ENCODE measurements at places on chromosomes 7 and 10. TPM values are rescaled to one million over a fixed set of nuclear protein-coding genes. Genes with fewer than 3 reads are reported as not detected.

Gene IL6
- not detected for total RNA-seq

Gene HGF
- 1.1 TPM for total RNA-seq

Gene PDZD7
- 2.3 TPM for total RNA-seq

Gene FAM180A
- not detected for total RNA-seq

DNA sequence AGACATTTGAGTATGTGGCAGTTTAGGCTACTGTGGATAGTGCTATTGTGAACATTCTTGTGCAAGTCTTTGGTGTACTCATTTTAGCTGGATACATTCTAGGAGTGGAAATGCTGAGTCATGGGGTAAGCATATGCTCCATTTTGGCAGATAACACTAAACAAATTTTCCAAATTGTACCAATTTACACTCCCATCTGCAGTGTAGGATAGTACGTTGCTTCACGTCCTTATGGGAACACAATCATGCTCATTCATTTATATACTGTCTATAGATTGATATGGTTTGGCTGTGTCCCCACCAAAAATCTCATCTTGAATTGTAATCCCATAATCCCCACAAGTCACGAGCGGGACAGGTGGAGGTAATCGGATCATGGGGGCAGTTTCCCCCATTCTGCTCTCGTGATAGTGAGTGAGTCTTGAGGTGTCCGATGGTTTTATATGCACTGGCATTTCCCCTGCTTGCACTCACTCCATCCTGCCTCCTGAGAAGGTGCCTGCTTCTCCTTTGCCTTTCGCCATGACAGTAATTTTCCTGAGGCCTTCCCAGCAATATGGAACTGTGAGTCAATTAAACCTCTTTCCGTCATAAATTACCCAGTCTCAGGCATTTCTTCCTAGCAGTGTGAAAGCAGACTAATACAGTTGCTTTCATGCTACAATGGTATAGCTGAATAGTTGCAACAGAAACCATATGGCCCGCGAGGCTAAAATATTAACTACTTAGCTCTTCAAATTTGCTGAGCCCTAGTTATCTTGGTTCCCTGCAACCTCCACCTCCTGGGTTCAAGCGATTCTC is 25.6 kb downstream of the RNF216 start:
- DNase-seq = no peak

DNA sequence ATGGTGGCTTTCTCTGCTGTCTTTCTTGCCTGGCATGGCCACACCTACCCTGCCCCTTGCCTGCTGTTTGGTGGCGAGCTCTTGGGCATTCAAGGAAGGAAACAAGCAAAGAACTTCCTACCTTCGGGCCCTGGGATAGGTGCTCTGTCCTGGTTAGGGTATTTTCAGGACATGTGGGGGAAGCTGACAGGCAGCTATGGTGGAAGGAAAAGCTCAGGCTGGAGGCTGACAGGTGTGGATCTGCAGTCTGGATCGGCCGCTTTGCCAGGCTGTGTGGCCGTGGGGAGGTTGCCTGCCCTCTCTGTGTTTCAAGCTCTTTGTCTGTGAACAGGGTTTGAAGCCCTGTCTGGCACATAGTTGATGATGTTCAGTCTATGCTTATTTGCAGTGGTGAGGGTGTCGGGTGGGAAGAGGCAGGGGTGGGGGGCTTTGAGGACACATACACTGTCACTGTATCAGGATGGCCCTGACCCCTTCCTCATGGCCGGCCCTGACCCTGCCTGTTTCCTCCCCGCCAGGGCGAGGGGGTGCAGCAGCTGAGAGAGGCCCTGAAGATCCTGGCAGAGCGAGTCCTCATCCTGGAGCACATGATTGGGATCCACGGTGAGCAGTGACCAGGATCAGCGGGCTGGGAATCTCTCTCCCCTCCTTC is 73.7 kb downstream of the MYL10 start:
- DNase-seq = no peak

DNA sequence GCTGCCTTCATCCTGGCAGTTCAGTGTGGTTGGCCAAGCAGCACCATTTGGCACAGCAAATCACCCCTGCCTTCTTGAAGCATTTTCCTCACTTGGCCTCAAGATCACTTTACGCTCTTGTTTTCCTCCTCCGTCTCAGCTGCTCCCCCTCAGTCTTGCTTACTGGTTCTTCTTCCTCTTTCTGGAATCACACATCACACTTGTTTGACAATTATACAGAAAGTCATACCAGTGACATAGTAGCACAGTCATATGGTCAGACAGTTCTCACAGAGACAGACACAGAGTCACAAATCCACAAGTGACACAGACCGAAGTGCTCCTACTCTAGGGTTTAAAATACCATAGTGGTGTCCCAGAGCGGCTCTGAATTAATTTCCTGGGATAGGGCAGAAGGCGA is 43.8 kb upstream of the ARL4A start:
- DNase-seq = no peak

DNA sequence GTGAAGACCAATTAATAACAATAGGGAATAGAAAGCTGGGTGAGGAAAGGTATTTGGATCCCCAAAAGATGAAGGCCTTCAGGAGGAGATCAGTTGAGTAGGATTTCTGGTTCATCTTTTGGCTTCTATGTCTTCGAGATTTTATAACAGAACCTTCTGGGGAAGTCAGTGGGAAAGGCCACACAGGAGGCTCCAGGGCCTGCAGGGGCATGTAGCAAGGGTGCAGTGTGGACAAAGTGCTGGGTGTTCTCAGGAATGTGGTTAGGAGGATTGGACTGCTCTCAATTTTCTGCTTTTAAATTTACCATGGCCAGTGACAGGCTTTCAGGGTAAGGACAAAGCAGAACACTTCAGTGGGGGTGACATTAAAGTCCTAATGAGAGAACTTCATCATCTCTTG is 378.0 kb downstream of the CCSER2 start:
- no peak for DNase-seq

DNA sequence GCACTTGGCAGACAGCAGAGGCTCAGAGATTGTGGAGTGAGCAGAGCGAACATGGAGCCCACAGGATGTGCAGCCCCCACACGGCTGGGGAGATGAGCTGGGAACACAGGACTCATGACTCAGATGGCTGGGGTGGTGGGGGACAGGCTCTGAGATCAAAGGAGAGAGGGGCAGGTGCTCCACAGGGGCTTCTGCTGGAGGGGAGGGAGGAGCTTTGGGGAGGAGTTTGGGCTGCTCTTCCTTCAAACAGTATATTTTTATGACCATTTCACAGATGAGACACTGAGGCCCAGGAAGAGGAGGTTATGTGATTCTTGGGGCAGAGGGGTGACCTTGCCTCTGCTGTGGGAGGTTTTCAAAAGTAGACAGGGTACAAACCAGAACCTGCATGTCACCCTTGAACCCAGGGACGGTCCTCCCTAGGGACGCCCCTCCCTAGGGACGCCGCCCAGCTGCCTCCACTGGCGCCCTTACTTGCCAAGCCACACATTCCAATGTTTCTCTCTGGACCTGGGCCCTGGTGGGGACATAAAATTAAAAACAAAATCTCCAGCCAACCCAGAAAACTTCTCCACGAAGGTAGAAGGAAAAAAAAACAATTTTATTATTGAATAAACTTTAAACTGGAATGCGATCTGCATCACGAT is 981 bp upstream of the CRYGN start:
- DNase-seq = no peak

DNA sequence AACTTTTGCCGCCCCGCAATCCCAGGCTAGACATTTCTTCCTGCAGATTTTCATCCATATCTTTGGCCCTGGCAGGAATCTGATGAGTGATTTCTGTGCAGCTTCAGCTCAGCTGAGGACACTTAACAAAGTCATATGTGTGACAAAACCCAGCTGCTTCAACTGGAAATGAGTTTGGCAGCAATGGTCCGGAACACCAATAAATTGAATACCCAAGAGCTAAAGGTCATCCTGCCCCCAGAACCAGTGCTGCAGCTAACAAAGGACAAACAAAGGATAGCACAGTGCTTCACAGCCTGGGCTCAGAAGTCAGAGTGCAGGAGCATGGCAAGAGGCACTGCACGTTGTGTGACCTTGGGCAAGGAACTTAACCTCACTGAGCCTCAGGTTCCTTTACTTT is 40.0 kb upstream of the TRIL start:
- DNase-seq = no peak

- no peak for DNase-seq
These were observed 92.9 kb upstream of the ZNF804B start for GRCh38 chr7:88666626-88667025.

DNA sequence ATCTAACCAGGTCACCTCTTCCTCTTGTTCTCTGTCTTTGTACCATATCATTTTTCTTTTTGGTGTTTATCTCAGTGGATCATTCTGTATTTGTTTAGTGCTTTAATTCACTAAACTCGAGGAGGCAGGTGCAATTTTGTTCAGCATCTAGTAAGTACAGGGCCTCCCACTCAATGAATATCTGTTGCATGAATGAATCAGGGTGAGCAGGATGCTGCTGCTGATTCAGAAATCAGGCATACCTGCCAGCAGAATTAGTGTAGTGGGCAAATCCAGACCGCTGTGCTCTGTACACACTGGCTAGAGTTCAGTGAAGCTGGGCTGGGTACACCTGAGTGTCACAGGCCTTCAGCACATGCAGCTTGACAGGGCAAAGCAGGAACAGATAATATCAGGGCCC is 511.9 kb downstream of the SUGCT start:
- no peak for DNase-seq

DNA sequence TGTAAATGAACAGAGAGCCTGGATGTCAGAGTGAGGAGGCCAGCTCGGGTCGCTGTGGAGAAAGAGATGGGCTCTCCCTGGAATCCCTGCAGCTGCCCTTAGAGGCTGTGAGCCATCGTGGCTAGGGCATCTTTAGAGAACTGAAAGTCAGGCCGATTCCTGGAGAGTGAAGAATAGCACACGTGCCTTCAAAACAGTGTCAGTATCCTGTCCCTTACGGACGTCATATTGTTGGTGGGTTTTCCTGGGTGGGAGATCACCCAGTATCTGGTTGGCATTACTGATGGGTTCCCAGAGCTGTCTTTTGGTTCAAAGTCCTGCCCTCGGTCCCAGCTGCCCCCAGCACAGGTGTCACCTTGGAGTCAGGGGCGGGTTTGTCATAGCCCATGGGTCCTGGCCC is 25.3 kb downstream of the IKZF1 start:
- DNase-seq = no peak

- DNase-seq = no peak
These were observed 4.9 kb downstream of the DLX5 start for GRCh38 chr7:97019710-97020225.

GRCh38 chr7:138712652-138713051 is 11.5 kb upstream of the SVOPL start:
- no peak for DNase-seq

DNA sequence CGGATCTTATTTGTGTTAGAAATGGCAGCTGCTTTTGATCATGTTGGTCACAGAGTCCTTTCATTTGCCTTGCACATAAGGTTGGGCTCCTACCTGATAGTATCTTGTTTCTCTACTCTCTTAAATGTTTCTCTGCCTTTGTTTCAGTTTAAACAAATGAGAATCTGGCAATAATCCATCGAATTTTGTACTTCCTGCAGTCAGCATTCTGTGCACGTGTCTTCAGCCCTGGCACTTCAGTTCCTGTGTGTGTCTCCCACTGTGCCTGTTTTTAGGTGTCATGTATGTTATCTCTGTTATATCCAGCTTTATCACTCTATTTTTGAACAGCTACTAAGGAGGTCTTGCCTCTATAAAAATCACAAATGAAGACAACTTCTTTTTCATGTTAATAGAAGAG is 28.4 kb upstream of the PTER start:
- DNase-seq = no peak

DNA sequence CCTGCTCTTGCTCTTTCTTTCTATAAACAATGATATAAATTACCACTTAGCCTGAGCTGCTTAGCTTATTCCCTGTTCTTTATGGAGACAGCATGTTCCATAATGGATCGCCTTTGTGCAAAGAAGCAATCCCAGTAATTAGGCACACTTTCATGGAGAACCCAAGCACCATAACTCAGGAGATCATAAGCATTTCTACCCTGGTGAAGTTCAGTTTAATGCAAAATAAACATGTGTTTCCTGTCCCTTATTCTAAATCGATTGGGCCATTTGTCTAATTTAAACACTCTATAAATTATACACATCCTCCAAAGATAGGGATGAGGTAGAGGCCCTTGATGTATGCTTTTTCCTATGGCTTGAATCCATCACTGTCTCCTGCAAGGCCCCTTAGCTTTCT is 75.8 kb upstream of the TMEM72 start:
- DNase-seq = no peak

DNA sequence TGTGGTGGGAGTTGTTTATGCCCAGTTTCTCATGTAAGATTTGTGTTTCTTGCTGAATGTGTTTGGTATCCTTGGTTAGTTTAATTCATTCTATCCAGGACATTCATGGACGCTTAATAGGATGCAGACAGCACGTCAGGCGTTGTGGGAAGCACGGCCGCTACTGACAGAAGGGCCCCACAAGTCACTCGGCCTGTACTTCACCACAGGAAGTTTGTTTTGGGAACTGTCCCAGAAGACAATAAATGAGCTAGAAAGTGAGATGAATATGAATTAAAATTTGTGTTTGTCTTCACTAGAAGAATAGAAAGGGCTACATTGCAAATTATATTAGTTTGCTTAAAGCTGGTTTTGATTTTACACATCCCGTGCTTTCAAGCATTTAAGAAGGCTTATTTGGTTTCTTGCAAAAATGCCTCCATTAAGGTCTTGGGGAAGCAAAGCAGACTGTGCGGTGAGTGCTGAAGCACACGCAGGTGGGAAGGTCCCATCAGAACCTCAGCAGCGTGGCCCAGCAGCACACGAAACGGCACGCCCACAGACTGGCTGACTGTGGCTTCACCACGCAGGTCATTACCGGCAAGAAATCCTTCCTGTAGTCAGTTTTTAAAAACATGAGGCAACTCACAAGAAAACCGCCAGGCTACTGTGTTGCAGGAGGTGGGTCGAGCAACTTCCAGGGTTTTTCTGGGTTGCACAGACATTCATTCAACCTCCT is 74.1 kb downstream of the VIPR2 start:
- DNase-seq = no peak

DNA sequence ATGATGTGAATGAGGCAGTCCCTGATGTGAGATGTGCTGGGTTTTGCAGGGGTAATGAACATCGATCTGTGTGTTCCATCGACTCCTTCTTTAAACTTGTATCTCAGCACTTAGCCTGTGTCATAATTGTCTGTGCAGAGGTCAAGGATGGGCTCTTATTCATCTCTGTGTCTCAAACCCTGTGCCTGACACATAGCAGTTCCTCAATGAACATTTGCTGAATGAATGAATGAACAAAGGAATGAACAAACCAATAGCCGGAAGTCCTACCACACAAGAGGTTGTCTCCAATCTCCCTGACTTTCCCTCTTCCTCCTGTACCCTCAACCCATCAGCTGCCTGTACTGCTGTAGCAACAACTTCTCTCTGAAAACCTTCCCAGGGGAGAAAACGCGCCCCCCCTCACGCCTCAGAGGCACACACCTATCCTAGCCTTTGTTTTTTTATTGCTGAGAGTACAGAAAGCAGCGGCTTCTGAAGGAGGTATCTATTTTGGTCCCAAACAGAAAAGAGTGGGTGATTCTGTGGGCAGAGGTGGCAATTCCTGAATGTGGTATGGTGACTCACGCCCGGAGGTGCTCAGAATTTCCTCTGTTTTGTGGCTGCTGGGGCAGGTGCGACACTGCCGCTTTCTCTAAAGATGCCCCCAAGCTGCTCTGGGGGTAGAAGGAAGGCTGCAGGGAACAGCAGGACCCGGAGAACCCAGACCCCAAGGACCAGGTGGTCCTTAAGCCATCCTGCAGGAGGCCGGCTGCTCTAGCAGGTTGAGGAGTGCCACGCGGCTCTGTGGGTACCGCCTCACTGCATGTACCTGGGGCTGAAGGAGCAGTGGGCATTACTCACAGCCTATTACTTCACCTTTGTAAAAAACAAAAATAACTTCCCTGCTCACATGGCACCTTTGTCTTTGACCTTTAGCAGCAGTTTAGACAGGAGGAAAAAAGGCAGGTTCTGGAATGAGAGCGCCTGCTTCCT is 9.6 kb downstream of the IL2RA start:
- no peak for DNase-seq
